ENCODE measurements at places on chromosomes 13 and 19. TPM values are rescaled to one million over a fixed set of nuclear protein-coding genes. Genes with fewer than 3 reads are reported as not detected.

GRCh38 chr19:19997656-19998268 is 41.5 kb downstream of the ZNF682 start:
- no peaks in the 10 kb centered on the region for H3K4me1 ChIP-seq
- no peak overlapping the region for H3K27ac ChIP-seq
- no peaks in the 10 kb centered on the region for H3K36me3 ChIP-seq
- H3K27me3 ChIP-seq: no peaks in the 10 kb centered on the region
- no peak overlapping the region for H3K4me3 ChIP-seq
- no peak for DNase-seq

GRCh38 chr19:45999653-46000121 is 4.4 kb downstream of the CCDC61 start:
- peaks cover 2% of the 10 kb centered on the region for H3K4me1 ChIP-seq
- H3K27me3 ChIP-seq: no peaks in the 10 kb centered on the region
- H3K36me3 ChIP-seq: peaks cover 9% of the 10 kb centered on the region
- DNase-seq: peak; percentile 43
- H3K4me3 ChIP-seq: no peak overlapping the region
- H3K27ac ChIP-seq: no peak overlapping the region

- H3K36me3 ChIP-seq: peaks cover 6% of the 10 kb centered on the region
- peak overlapping the region; percentile 97 for H3K4me3 ChIP-seq
- H3K27me3 ChIP-seq: no peaks in the 10 kb centered on the region
- DNase-seq: no peak
- H3K27ac ChIP-seq: peak overlapping the region; percentile 95
These were observed 63.9 kb upstream of the STARD13 start for GRCh38 chr13:33349288-33349985.

DNA sequence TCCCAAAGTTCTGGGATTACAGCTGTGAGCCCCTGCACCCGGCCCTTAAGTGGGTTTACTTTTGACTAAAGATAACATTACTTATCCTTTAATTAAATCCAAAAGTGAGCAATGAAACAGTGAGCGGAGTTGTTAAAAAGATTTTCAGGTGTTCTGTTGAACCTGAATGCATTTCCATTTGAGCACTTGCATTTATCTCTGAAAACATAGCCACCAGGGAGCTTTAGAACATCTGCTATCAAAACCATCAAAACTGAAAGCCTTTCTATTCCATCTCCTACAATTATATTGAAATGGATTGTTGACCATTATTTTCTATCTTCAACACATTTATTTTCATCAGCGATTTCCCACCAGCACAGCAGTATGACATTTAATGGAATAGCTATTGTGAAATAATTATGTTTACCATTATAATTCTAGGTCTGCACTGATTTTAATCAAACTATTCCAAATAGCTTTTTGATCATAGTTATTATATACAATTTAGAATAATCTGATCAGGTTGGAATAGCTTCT is 269.0 kb downstream of the FGF14 start:
- no peaks in the 10 kb centered on the region for H3K36me3 ChIP-seq
- no peaks in the 10 kb centered on the region for H3K4me1 ChIP-seq
- DNase-seq: no peak
- no peak overlapping the region for H3K4me3 ChIP-seq

GRCh38 chr13:30884543-30884942 is 21.5 kb upstream of the MEDAG start:
- H3K27me3 ChIP-seq: no peaks in the 10 kb centered on the region
- H3K27ac ChIP-seq: no peak overlapping the region
- DNase-seq: no peak
- H3K4me3 ChIP-seq: no peak overlapping the region

GRCh38 chr13:112855859-112856258 is 113.2 kb upstream of the MCF2L start:
- no peak overlapping the region for H3K4me3 ChIP-seq
- no peak overlapping the region for H3K27ac ChIP-seq
- no peaks in the 10 kb centered on the region for H3K27me3 ChIP-seq
- peaks cover 3% of the 10 kb centered on the region for H3K4me1 ChIP-seq
- DNase-seq: no peak

DNA sequence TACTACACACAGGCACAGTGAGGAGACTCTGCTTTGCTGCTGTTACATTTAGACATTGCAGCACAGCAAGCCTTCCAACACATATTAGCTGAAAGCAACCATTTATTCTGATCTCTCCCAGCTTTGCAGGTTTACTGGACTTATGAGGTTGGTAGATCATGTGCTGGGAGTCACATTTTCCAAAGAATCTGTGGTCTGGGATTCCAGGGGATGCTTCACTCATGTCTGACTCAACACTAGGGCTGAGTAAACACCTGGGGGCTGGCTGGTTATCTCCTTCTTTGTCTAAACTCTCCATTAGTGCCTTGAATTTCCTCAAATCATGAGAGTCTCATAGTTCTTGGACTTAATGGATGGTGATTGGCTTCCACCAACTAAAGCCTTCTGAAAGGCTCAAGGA is 5.4 kb upstream of the LGALS13 start:
- DNase-seq: no peak
- H3K4me1 ChIP-seq: no peaks in the 10 kb centered on the region
- no peak overlapping the region for H3K27ac ChIP-seq
- H3K27me3 ChIP-seq: no peaks in the 10 kb centered on the region
- no peak overlapping the region for H3K4me3 ChIP-seq
- H3K36me3 ChIP-seq: no peaks in the 10 kb centered on the region

GRCh38 chr13:94617389-94618000 is 15.8 kb downstream of the GPR180 start:
- no peak overlapping the region for H3K4me3 ChIP-seq
- no peak for DNase-seq
- peaks cover 10% of the 10 kb centered on the region for H3K36me3 ChIP-seq
- H3K27ac ChIP-seq: no peak overlapping the region
- H3K27me3 ChIP-seq: no peaks in the 10 kb centered on the region
- H3K4me1 ChIP-seq: no peaks in the 10 kb centered on the region

DNA sequence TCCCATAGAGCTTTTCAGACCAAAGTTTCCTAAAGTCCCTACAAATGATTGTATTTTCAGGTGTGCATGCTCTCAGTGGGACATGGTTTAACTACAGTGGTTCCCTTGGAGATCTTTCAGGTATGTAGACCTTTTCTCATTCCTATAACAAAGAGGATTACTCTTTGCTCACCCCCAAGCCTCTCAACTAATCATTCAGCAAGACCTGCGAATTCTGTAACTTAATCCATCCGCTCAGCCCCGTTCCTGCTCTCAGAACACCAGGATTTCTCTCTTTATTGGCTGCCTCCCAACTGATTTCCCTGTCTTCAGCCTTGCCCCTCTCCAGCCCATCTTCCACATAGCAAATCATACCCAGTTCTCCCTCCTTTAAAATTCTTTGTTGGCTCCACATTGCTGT is 253.6 kb downstream of the MTUS2 start:
- H3K36me3 ChIP-seq: no peaks in the 10 kb centered on the region
- no peak overlapping the region for H3K27ac ChIP-seq
- no peaks in the 10 kb centered on the region for H3K4me1 ChIP-seq
- H3K4me3 ChIP-seq: no peak overlapping the region
- no peak for DNase-seq

DNA sequence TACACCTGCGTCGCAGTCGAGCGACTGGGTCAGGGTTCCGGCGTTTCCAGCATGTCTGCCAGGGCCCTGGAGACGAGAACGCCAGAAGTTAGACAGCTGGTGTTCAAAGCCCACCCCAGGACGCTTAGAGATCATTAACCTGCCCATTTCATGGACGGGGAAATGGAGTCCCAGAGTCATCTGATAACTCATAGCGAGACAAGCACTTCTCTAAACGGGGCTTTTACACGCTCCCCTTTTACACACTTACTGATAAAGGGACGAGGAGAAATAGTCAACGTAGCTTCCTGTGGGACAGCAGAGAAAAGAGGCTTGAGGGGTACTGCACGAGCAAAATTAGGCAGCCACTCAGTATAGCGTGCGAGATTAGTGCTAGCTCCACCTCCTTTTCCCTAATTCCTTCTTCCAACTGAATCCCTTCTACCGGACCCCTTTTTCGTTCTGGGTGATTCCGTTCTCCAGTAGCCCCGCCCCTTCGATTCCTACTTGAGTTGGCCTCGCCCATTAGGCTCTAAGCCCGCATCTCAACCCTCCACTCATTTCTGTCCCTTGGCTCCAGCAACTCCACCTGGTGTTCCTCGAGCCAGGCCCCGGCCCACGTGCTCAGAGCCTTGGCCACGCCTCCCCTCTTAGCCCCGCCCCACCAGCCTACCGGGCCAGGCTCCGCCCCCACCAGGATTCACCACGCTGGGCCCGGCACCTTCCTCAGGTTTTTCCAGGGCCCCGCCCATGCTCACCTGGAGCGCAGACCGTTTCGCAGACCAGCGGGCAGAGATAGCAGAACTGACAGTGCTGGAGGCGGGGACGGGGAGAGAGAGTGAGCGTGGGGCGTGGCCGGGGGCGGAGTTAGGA is 3.7 kb downstream of the HRC start:
- H3K36me3 ChIP-seq: no peaks in the 10 kb centered on the region
- H3K27me3 ChIP-seq: peaks cover 8% of the 10 kb centered on the region
- peaks cover 4% of the 10 kb centered on the region for H3K4me1 ChIP-seq
- DNase-seq: peak; percentile 11

GRCh38 chr19:41911889-41912731 is 16.1 kb downstream of the ERFL start:
- no peak overlapping the region for H3K27ac ChIP-seq
- 0 out of 2 replicates have a peak, but pooled peaks cover 2% of the 10 kb centered on the region for H3K4me1 ChIP-seq
- H3K27me3 ChIP-seq: peaks cover 57% of the 10 kb centered on the region
- H3K36me3 ChIP-seq: peaks cover under 1% of the 10 kb centered on the region
- no peak overlapping the region for H3K4me3 ChIP-seq
- no peak for DNase-seq

- no peak overlapping the region for H3K4me3 ChIP-seq
- H3K36me3 ChIP-seq: no peaks in the 10 kb centered on the region
- no peaks in the 10 kb centered on the region for H3K27me3 ChIP-seq
- DNase-seq: no peak
These were observed 7.3 kb downstream of the FXYD3 start for GRCh38 chr19:35122687-35123551.

DNA sequence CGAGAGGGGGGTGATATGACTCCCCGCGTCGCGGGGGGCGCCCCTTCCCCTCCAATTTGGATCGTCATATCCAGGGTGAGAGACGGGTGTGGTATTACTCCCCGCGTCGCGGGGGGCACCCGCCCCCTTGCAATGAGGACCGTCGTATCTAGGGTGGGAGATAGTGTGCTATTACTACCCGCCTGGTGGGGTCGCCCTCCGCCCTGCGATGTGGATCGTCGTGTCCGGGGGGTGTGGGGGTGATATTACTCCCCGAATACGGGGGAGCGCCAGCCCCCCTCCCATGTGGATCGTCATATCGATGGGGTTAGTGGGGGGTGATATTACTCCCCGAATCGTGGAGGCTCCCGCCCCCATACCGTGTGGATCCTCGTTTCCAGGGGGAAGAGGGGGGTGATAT is 29.2 kb upstream of the RGCC start:
- DNase-seq: no peak
- H3K4me1 ChIP-seq: no peaks in the 10 kb centered on the region
- H3K4me3 ChIP-seq: peak overlapping the region; percentile 21
- no peak overlapping the region for H3K27ac ChIP-seq

GRCh38 chr13:106558527-106558926 is 9.4 kb downstream of the ARGLU1 start:
- no peak overlapping the region for H3K27ac ChIP-seq
- peaks cover 25% of the 10 kb centered on the region for H3K36me3 ChIP-seq
- no peak overlapping the region for H3K4me3 ChIP-seq
- peaks cover 11% of the 10 kb centered on the region for H3K4me1 ChIP-seq

DNA sequence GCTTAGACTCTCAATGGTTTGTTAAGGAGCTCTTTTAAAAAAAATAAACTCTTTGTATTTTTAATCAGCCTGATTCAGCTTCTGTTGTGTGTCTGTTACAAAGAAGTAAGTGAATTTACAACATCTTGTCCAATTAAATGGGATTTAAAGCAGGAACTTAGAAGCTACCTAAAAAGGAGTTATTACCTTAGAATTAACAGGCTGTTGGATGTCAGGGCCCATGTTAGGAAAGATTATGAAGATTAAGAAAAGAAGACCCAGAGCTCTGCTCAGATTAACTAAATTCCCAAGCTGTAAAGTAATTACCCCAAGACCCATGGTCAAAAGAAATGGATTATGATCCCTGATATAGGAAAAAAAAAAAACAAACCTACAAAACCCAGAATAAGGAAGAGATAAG is 44.1 kb upstream of the ZNF780A start:
- H3K27me3 ChIP-seq: peaks cover 10% of the 10 kb centered on the region
- H3K4me3 ChIP-seq: no peak overlapping the region
- DNase-seq: no peak
- H3K36me3 ChIP-seq: no peaks in the 10 kb centered on the region

DNA sequence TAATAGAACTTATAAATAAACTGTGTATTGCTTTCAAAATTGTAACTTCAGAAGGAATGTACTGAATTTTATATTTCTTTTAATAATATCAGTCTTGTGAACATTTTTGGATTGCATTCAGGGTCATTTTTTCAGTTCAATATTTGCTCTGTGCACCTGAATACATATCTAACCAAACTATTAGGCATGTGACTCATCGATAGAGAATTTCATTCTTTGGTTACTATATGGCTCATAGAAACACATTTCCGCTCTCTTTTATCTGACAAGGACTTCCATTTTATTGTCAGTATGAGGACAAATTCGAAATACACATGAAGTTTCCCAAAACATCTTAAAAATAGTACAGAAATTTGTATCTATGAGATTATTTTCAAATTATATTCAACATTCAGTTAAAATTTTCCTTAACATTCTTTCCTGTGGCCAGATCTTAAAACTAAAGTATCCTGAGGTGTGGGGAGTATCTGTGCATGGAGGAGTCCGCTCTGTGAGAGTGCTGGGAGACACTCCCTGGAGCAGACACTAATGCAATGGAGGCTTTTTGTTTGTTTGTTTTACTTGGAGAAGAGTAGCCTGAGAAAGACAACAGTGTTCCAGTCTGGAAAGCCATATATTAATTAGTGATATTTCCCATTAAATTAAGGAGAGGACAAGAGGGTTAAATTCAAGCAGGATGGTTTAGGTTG is 483.6 kb downstream of the PCDH20 start:
- no peak for DNase-seq
- H3K36me3 ChIP-seq: no peaks in the 10 kb centered on the region
- H3K4me3 ChIP-seq: no peak overlapping the region
- no peaks in the 10 kb centered on the region for H3K4me1 ChIP-seq

The RNF225 gene
- total RNA-seq: not detected

The PSG1 gene
- total RNA-seq: 1.1 TPM

The PSG7 gene
- 0.28 TPM for total RNA-seq

The CACTIN gene
- total RNA-seq: 10.8 TPM

The LRFN3 gene
- 0.56 TPM for total RNA-seq

The FCGBP gene
- not detected for total RNA-seq

The EVI5L gene
- 15.0 TPM for total RNA-seq

The CDK8 gene
- 21.9 TPM for total RNA-seq

The FOXO1 gene
- total RNA-seq: under 0.01 TPM

The KIRREL2 gene
- total RNA-seq: not detected
